ENCODE measurements at places on chromosomes 12 and 14.

DNA sequence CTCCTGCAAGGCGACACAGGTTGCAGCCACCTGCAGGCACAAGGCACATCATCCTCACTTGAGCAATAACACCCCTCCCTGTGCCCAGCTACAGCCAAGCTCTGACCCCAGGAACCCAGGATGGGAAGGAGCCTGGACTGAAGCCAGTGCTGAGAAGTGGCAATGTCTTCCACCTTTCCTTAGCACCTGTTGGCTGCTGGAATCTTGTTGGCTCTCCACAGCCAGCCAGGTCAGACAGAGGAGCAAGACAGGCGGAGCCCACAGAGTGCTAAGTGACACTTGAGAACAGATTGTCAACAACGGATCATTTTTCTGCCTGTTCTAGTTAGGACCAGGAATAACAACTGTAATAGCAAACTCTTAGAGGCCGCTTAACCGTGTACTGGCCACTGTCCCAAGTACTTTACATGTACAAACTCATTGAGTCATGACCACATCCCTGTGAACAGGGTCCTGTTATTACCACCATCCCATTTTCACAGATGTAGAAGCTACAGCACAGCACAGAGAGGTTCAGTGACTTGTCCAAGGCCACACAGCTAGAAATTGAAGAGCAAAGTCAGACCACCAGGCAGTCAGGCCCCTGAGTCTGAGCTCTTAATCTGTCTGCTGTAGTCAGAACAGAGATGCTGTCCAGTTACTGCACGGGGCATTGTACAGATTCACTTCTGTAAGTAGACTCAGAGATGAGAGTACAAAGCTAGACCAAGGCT is 45.6 kb downstream of the RNFT2 start:
- no peak for DNase-seq

GRCh38 chr12:114858388-114859146 is 174.6 kb upstream of the TBX3 start:
- DNase-seq, result no peak

DNA sequence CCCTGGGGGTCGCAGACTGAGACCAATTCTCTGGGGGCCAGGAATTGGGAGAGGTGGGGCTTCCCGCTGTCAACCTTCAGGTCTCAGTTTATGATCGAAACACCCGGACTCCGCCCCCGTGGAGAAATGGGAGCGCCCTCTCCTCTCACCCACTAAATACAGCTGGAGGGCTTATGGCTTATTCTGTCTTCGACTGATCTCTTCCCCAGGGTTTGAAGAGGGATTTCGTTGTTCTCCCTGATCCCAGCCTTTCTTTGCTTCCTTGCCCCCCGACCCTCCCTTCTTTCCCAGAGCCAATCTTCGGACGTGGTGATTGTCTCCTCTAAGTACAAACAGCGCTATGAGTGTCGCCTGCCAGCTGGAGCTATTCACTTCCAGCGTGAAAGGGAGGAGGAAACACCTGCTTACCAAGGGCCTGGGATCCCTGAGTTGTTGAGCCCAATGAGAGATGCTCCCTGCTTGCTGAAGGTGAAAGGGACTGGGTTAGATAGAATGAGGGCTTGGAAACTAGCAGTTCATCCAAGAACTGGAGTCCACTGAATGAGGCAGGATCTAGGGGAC is 607 bp downstream of the OS9 start:
- no peak for DNase-seq

DNA sequence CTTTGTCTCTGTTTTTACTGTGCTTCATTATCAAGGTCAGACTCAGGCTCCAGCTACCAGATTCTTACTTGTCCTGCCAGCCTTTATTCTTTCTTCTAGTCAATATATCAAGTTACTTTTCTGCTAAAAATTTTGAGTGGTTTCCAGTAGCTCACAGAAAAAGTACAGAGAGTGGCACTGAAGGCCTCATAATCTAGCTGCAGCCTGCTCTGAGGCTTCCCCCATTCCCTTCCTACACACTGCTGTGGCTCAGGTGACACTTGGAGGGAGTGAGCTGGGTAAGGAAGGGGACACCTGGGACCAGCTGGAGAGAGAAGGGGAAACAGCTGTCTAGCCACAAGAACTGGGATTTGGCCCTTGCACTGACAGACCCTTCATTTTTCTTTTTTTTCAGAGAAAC is 25.4 kb downstream of the TTC6 start:
- DNase-seq, result no peak

GRCh38 chr12:15278816-15279658 is 43.3 kb upstream of the PTPRO start:
- DNase-seq, result no peak

DNA sequence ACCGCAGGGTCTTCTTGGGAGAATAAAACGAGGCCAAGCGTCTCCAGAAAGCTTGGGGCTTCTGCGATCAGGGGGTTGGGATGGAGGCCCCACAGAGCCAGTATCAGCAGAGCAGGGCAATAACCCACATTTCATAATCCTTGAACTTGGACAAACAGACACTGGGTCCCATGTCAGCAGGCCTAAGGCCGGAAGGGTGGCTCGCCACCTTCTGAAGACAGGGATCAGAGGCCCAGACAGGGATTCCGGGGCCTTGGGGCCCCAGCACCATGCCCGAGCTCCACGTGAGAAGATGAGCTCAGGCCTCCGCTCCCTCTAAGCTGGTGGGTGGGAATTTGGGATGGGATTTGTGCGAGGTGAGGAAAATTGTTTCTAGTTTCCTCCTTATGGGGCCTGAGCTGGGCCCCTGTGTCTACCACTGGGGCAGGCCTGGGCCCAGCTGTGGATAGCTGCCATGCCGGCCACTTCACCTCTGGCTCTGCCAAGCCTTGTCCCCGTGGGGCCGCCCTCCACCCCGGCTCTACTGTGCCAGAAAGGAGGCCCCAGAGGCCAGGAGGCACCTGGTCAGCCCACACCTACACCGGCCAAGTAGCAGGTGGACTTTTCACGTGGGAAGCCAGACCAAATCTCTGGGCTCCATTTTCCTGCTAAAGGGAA is 67.2 kb upstream of the DLK1 start:
- DNase-seq, result no peak

GRCh38 chr14:23141706-23142444 is 22.8 kb upstream of the CEBPE start:
- DNase-seq, result no peak

- no peak for DNase-seq
Observed at GRCh38 chr14:94051115-94051514, 25.0 kb downstream of the OTUB2 start.

DNA sequence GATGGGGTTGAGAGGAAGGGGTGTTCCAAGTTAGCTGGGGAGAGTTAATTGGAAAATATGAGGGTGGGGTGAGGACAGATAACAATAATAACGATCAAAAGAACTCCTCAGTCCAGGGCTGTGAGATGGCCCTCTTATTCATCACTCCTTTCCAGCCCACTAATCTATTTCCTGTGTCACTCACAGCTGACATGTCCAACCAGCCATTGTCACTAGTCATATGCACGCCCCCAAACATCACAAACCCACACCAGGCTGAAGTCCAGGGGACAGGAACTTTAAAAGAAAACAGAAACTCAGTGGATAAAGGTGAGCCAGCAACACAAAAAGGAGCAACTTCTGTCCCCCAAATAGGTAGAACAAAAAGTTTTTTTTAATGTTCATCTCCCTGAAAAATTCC is 911 bp downstream of the CALCOCO1 start:
- DNase-seq, result no peak

- no peak for DNase-seq
Observed at GRCh38 chr12:5244513-5244972, 187.4 kb upstream of the NTF3 start.

- no peak for DNase-seq
Observed at GRCh38 chr12:22759769-22760674, 135.1 kb downstream of the ETNK1 start.

DNA sequence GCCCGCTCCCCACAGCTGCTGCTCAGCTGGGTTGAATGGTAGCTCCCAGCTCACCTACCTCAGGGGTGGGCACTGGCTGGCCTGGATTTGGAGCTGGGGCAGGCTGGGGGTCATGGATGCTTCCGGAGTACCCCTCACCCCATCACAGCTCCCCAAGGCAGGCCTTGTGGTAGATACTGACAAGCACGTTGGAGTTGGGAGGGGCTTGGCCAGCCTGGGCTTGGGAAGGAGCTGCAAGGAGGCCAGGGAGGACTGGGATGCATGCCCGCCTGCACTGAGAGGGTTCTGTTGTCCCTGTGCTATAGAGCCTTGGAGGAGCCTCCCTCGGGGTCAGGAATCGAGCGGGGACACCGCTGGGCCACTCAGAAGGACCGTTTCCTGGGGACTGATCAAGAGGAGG is 14.2 kb downstream of the TMEM63C start:
- no peak for DNase-seq

DNA sequence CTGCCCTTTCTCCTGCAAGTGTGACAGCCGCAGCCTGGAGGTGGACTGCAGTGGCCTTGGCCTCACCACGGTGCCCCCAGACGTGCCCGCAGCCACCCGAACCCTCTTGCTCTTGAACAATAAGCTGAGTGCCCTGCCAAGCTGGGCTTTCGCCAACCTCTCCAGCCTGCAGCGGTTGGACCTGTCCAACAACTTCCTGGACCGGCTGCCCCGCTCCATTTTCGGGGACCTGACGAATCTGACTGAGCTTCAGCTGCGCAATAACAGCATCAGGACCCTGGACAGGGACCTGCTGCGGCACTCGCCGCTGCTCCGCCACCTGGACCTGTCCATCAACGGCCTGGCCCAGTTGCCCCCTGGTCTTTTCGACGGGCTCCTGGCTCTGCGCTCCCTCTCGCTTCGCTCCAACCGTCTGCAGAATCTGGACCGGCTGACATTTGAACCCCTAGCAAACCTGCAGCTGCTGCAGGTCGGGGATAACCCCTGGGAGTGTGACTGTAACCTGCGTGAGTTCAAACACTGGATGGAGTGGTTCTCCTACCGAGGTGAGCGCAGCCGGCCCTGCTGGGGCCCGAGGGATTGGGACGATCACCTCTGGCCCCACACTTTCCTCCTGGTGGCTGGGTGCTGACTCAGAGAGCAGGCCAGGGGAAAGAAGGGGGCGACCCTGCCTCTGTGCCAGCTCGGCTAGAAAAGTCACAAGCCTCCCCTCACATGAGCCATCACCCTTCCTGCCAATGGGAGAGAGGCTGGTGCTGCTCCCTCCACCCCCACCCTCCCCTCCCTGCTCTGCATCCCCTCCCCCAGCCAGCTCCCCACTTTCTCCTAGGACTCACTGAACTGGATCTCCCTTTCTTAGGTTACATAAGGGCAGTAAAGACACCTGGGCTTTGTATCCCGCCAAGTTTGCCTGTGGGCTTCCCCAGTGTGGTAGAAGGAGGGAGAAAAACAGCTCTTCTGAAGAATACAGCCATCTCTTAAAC is 10.9 kb downstream of the LRTM2 start:
- DNase-seq, result no peak

- DNase-seq, result no peak
Observed at GRCh38 chr12:5268424-5269210, 163.3 kb upstream of the NTF3 start.

- DNase-seq, result no peak
Observed at GRCh38 chr14:103762541-103762940, 46.9 kb downstream of the ZFYVE21 start.

DNA sequence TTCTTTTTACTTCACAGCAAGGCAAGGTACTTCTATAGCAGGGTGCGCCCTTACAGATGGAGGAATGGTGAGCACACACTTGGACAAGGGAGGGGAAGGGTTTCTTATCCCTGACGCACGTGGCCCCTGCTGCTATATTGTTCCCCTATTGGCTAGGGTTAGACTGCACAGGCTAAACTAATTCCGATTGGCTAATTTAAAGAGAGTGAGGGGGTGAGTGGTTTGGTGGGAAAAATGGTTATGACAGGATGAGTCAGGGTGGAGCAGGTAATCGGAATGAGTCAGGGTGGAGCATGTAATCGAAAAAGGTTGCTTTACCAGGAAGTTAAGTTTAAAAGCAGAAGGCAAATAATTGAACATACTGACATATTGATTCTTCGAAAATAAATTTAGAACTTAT is 23.7 kb upstream of the RAB21 start:
- DNase-seq, result no peak

DNA sequence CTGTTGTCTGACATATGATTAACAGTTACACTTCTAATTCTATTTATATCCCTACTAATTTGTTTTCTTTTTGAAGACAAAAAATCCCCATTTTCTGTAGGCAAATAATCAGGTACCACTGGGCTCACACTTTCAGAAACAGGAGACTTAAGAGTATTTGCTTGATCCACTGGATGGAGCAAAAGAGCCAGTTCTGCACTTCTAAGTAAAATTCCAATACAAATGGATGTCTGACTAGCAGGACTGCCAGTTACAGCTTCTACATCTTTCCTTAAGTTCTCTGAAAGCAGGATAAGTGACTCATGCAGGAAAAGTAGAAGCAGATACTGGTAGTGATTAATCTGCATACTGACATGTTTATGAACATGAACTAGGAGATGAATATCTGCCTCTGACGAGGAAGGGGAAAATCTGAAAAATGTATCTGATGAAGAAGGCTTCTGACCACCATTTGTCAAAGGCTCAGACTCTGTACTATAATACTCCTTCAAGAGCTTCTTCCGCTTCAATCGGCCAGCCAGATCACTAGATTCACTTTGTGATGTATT is 73.8 kb upstream of the ANKS1B start:
- DNase-seq, result no peak

- no peak for DNase-seq
Observed at GRCh38 chr14:74611650-74612349, at the start of gene LTBP2. LTBP2 (minus strand) TSS chr14:74612237; CDS start chr14:74611944, 293 bp downstream.

GRCh38 chr12:118061011-118061872 is at the start of gene WSB2:
WSB2 (minus strand) TSS chr12:118061179; CDS start chr12:118061048, 131 bp downstream.
- DNase-seq, result peak; percentile 58

DNA sequence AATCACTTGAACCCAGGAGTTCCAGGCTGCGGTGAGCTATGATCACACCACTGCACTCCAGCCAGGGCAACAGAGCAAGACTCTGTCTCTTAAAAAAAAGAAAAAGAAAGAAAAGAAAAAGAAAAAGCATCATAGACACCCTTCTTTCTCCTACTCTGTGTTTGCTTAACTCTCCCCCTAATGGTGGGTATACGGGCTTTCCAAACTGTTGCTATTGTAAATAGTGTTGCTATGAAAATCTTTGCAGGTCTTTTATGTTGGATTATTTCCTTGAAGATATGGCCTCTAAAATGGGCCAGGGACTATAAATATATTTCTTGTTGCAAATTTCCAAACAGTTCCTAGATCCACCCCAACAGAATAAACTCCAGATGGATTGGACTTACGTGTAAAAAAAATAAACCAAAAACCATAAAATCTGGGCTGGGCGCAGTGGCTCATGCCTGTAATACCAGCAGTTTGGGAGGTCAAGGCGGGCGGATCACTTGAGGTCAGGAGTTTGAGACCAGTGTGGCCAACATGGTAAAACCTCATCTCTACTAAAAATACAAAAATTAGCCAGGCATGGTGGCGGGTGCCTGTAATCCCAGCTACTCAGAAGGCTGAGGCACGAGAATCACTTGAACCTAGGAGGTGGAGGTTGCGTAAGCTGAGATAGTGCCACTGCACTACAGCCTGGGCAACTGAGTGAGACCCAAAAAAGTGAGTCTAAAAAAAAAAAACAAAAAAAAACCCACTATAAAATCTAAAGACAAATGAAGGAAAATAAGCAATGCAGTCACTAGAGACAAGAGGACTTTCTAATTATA is 25.9 kb downstream of the NFKBIA start:
- DNase-seq, result no peak

DNA sequence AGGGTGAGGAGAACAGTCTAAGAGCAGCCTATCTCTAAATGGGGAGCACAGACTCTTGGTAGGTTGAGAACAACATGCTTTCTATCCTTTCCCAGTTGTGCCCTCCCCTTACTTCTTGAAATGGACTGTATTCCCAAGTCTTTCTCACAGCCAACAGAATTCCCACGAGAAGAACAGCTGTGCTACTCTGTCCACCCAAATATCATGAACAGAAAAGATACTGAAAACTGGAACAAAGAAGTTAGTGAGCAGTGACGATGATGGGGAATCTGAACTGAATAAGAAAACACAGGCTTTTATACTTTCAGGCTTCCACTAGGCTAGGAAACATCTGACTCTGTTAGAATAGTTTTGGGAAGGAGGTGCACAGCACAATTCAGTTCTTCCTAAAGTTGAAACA is 3.4 kb downstream of the NACA start:
- DNase-seq, result no peak
